ENCODE measurements at places on chromosomes 2 and 18.

DNA sequence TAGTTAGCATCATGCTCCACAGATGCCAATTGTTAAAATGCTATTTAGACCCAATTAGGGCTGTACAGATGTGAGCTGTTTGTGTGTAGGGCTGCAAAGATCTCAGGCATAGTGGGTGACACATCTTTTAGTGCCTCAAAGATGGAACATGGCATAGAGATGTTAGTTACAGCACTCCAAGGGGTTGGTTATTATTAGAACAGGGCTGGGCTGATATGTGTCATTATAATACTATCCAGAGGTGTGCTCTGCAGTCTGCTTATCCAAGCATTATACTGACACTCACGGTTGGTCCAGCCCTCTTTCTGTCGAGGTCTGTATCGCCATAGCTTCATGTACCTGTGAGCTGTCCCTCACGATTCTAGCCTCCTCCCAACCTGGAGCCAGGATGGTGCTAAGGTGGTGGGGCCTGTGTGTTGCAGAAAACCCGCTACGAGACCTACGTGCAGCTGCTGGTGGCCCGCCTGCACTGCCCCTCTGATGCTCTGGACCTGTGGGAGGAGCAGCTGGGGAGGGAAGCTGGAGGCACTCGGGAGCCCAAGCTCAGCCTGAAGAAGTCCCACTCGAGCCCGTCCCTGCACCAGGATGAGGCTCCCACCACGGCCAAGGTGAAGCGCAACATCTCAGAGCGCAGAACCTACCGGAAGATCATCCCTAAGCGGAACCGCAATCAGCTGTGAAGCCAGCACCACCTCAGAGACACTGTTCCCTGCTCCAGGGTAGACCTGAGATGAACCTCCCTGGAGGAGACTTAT lies 27.1 kb downstream of the PSD4 start:
- no peak for DNase-seq

GRCh38 chr2:134070281-134070741 lies 183.6 kb upstream of the MGAT5 start:
- DNase-seq = no peak

DNA sequence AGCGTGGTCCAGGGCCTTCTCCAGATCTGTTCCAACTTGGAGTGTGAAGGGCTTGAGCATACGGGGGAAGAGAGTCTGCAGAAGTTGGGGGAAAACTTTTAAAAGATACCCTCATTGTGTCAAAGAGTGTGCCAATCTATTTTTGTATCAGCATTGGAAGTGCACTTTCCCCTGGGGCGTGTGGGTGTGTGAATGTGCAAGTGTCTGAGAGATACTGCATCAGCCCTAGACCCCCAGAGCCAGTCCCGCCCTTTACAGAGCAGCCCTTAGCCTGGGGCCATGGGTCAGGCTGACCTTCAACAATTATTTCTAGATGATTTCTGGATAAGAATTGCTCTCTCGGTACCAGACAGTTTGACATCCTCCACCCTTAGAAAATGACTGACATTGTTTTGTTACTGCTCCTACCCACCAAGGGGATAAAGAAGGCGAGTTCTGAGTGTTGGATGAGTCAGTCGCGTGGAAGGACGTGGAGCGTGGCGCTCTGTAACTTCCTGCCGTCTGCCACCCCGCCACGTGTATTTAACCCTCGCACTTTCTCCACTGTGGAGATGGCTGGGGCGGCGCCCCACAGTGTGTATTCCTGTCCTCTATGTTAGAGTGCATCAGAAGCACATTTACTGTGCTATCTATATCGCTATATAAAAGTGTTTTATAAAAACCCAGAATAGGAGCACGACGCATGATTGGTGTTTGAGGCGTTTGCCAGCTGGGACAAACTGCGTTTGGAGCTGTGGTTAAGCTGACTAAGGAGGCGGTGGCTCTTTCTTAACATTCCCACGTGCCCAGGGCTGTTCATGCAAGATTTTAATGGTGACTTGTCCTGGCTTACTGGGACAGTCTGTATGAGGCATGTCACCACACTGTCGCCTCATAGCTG lies 122.6 kb downstream of the CABLES1 start:
- no peak for DNase-seq

DNA sequence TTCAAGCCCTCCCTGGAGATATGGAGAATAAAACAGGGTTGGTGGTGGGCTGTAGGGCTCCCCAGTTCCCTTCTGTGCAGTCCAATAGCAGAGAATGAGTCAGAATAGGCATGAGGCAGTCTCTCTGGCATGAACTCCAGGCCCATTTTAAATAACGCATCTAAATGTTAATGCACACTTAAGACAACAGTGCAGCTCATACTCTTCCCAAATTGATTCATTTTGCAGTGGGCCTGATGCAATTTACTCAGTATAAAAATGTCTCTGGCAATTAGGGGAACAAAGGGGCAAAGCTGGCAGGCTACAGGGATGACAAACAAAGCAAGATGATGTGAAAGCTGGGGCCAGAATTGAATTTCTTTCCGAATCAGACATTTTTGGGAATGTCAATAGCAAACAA lies 402.8 kb downstream of the CLIP4 start:
- no peak for DNase-seq

GRCh38 chr2:180846756-180847472 lies 133.5 kb upstream of the UBE2E3 start:
- DNase-seq = no peak

- no peak for DNase-seq
These were observed 185.3 kb downstream of the PARD3B start for GRCh38 chr2:204730603-204731002.

- peak; percentile 82 for DNase-seq
These were observed at the start of gene VAMP8 for GRCh38 chr2:85577386-85578242. TSS of gene VAMP8 (plus strand) at chr2:85577586. CDS start at chr2:85577647, 61 bp downstream.

GRCh38 chr2:84386336-84387040 lies 72.6 kb downstream of the SUCLG1 start:
- no peak for DNase-seq

- DNase-seq = no peak
These were observed 30.6 kb upstream of the CHRNA1 start for GRCh38 chr2:174794851-174795374.

DNA sequence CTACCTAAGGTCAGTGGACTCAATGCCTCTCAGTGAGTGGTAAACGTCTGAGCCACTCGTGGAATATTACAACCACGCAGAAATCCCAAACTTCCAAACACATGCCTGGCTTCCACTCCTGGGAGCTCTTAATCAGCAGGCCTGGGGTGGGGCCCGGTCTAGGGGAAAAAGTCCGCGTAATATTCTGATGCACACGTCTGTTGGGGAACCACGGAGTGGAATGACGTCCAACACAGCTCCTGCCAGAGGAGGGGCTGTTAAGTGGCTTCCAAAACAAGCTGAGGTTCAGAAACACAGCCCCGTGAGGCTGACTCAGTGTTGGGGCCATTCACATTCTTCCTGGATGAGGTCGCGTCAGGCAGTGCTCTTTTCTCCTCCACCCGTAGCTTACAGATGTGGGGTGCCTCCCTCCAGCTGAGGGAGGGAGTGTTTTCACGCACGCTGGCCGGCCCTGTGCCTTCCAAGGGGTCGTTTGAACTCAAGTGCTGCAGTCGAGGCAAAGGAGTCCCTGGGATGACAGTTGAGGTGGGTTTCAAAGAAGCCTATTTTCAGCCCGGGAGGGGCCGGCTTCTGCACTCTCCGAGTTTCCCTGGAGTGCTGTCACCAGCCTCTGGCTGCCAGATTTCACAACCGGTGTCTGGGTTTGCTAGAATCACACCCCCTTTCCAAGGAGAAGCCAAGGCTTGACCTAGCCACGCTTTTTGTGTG lies 73.1 kb downstream of the ACKR3 start:
- no peak for DNase-seq

- no peak for DNase-seq
These were observed 306.4 kb downstream of the RBM43 start for GRCh38 chr2:150955231-150955630.

GRCh38 chr2:149112713-149113112 lies 74.2 kb downstream of the LYPD6B start:
- DNase-seq = no peak

DNA sequence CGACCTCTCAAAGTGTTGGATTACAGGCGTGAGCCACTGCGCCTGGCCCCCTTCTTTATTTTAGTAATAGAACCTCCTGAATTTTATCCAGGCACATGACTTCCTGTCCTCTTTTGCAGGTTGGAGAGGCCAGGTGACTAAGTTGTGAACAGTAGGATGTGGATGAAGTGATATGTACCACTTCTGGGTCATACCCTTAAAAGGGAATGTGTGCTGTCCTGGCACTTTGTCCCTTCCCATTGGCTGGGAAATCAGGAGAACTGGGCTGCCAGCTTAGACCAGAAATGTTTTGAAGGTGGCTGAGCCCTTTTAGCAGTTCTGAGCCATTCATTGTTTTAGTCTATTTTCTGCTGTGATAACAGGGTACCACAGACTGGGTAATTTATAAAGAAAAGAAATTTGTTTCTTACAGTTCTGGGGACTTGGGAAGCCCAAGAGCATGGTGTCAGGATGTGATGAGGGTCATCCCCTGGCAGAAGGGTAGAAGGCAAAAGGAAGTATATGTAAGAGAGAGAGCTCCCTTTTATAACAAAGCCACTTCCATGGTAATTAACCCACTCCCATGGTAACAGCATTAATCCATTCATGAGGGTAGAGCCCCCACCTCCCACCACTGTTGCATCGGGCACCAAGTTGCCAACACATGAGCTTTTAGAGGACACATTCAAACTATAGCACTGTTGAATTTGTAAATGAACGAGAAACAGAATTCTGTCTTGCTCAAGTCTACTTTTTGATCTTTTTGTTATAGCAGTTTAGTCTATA lies 79.1 kb downstream of the TTC27 start:
- DNase-seq = no peak

- DNase-seq = no peak
These were observed 7.6 kb upstream of the CHST10 start for GRCh38 chr2:100425107-100425506.

GRCh38 chr18:65725251-65726050 lies 25.4 kb upstream of the CDH7 start:
- DNase-seq = peak; percentile 69

DNA sequence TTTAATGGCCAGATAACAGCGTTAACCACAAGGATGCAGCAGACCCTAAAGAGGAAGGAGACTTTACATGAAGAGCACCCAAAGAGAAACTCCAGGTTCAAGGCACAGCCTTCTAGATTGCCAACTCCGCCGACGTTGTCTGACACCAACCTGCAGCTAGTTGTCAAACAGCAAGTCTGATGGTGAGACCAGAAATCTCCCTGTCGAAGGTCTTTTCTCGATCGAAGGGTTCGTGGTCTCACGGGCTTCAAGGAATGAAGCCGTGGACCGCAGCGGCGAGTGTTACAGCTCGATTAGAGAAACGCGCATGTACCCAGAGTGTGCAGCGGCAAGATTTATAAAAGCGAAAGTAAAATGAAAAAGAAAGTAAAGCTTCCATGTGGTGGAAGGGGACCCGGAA lies 656.3 kb downstream of the XIRP2 start:
- no peak for DNase-seq

GRCh38 chr2:201415149-201415548 lies 36.1 kb downstream of the TRAK2 start:
- no peak for DNase-seq

DNA sequence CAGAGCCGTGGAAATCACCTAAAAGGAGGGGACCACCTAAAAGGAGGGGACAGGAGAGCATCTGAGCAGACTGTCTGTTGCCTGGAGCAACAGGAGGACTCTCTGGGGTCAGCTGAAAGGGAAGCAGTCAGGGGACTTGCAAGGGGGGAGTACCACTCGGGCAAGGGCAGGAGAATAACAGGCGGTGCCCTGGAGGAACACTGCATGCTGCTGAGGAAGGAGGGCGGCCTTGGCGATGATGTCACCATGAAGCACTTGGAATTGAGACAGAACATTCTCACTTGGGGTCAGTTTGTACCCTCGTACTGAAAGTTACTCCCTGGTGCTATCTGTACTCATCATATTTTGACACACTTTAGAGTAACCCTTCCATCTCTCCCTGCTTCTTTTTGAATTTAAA lies 18.4 kb downstream of the SIX3 start:
- no peak for DNase-seq

GRCh38 chr18:2197946-2198345 lies 373.4 kb downstream of the METTL4 start:
- peak; percentile 75 for DNase-seq

- no peak for DNase-seq
These were observed 81.9 kb downstream of the LRRTM1 start for GRCh38 chr2:80222644-80223043.

DNA sequence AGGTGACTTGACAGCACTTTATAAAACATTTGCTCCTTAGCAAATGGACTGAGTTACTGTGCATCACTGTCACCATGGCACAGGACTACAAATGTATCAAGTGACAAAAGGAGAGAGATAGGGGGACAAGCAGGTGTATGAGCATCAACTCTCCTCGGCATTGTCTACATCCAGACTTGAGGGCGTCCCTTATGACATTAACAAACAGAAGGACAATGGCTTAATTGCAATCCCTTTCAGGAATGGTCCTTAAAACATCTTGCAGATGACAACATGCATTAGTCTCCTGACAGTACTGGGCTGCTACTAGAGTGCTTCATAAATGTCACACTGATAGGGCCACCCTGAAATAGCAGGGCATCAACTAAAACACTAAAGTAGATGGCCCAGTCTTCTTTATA lies 198.8 kb downstream of the PDE1A start:
- DNase-seq = no peak

- no peak for DNase-seq
These were observed 828.8 kb upstream of the CRIM1 start for GRCh38 chr2:35526741-35527140.

GRCh38 chr18:770583-770961 lies 41.5 kb downstream of the YES1 start:
- DNase-seq = no peak

DNA sequence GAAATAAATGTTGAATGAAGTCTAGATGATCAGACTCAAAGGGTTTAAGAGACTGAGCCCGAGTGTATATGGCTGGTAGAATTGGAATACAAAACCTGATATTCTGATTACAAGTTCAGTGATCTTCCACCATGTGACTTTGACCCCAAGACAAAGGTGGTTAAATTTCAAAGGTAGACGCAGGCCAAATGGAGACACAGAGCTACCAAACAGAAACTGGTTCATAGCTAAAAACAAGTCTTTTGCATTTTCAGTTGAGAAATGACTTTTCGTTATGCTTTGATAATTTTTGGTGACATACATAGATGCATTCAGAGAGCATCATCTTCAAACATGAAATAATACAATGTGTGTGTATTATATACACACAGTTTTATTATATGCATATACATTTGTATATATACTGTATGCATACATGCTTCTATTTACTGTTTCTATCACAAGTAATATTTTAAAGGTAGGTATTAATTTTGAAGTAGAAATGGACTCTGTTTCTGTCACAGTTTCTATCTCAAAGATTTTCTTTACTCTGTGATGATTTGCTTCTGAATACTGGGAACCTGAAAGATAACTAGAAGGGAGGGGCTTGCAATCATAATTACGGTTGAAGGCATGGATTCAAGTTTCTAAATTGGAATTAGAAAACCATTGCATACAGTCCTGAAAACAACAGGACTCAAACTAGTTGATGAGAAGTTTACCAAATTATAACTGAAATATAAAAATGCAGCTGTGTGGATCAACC lies 142.3 kb downstream of the ABCA12 start:
- no peak for DNase-seq

- DNase-seq = no peak
These were observed 127.3 kb downstream of the XRCC5 start for GRCh38 chr2:216236486-216236885.
